NCI-H460 (cell line): ENCODE measurements at places on chromosomes 1 and 21.

GRCh38 chr1:95620076-95620475 is 386.1 kb downstream of the RWDD3 start:
- no peak for DNase-seq

GRCh38 chr1:163562355-163562754 is 240.6 kb downstream of the NUF2 start:
- no peak for DNase-seq

- DNase-seq: no peak
Observed at GRCh38 chr1:54879872-54880271, 7.1 kb downstream of the DHCR24 start.

GRCh38 chr1:12501661-12502060 is 116.3 kb downstream of the DHRS3 start:
- no peak for DNase-seq

DNA sequence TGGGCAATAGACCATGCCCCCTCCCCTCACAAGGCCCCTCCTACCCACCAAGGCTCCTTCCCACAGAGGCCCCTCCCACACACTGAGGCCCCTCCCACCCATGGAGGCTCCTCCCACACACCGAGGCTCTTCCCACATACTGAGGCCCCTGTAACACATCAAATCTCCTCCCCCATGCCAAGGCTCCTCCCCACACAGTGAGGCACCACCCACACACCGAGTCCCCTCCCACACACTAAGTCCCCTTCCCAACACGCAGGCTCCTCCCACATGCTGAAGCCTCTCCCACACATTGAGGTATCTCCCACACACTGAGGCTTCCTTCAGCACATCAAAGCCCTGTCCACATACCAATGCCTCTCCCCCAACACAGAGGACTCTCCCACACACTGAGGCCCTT is 391.8 kb downstream of the CAMTA1 start:
- DNase-seq: no peak

DNA sequence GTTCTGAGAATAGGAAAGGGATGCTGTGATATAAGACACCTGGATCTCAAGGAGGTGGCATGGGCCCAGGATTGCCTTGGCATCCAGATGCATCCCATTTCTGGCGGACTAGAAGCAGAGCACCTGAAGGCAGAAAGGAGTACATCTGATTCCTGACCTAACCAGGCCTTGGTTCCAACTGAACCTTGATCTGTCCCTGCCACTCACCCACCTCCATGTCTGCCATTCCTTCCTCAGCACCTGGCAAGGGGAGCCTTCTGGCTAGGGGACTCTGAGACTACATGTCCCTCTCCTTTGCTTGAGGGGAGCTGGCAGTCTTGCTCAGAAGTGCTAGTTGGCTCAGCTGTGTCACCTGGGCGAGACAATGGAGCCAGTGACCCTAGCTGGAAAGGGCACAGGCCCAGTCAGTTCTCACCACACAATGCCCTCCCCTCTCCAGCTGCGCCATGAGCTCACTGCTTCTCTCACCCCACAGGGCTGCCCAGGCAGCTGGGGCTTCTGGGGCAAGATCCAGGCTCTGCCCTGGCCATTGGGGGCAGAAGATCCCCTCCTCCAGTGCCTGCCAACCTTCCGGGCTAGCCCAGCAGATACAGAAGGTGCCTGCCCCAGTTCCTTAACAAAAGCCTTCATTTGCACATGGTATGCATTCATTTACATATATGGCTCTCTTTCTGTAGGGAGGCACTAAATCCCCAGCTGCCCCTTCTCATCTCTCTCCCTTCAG is 2.9 kb downstream of the IGSF8 start:
- DNase-seq: no peak

- DNase-seq: no peak
Observed at GRCh38 chr1:54255026-54255702, 55.2 kb downstream of the MRPL37 start.

- no peak for DNase-seq
Observed at GRCh38 chr1:213380865-213381264, 329.8 kb downstream of the RPS6KC1 start.

- DNase-seq: no peak
Observed at GRCh38 chr1:175094626-175095025, 27.0 kb downstream of the TNN start.

GRCh38 chr1:221725735-221726672 is 15.9 kb downstream of the DUSP10 start:
- no peak for DNase-seq

GRCh38 chr21:29939104-29939923 is 482 bp downstream of the GRIK1 start:
- DNase-seq: no peak

DNA sequence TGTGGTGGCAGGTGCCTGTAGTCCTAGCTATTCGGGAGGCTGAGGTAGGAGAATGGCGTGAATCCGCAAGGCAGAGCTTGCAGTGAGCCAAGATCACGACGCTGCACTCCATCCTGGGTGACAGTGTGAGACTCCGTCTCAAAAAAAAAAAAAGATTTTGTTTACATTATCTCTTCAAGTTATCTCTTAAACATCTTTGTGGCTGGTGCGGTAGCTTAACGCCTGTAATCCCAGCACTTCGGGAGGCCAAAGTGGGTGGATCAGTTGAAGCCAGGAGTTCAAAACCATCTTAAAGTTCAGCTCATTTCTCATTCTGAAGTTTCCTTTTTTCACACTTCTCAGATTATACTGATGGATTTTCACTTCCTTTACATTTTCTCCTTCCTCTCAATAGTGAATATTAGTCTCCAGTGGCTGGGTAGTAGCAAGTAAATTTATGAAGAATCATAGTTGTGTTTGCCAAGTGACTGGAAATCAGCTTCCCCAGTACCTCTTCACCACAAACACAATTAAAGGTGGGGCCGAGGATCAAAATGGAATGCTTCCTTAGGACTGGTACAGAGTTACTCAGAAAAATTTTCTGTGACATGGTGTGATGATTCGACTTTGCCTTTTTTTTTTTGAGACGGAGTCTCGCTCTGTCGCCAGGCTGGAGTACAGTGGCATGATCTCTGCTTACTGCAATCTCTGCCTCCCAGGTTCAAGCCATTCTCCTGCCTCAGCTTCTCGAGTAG is 13.8 kb downstream of the PIP5K1A start:
- DNase-seq: no peak

- DNase-seq: peak; percentile 64
Observed at GRCh38 chr1:206479183-206480125, 9.2 kb downstream of the IKBKE start.

DNA sequence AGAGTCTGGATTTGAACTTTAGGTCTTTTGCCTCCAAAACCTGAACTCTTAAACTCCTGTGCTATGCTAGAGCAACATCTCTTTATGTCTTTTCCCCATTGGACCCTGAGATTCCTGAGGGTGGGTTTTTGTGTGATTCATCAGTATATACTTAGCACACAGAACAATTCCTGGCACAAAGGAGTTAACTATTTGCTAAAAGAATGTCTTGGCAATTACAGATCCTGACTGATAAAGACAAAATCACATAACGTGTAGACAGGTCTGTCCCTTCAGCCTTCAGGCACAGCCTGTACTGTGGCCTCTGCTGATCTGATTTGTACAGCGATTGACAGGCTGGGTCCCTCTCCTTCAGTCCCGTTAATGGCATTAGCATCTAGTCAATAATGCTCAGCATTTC is 162.4 kb upstream of the BEND5 start:
- DNase-seq: no peak

DNA sequence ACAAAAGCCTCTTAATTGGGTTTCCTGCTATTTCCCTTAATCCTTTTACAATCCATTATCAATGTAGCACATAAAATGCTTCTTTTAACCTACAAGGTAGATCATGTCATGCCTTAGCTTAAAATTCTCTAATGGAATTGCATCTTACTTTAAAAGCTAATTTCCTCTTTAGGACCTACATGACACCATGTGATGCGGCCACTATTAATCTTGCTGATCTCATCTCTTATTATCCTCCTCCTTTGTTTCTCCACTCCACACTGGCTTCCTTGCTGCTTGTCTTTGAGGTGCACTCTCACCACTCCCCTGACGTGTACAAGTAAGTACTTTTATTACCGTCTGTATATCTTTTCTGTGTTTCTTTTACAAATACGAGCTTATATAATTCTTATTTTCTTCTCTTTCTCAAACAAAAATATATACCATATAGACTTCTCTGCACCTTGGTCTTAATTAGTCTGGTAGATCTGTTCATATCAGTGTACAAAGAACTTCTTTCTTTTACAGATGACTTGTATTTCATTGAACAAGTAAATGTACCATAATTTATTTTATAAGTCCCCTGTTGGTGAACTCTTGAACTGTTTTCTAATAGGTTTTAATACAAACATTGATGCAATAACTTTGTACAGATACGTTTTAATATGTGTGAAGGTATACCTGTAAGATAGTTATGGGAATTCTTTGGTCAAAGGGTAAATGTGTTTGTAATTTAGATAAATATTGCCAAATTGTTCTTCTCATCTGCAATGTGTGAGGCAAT is 28.2 kb downstream of the GPR88 start:
- DNase-seq: no peak

- no peak for DNase-seq
Observed at GRCh38 chr1:78236716-78237115, 190.9 kb downstream of the GIPC2 start.

GRCh38 chr1:98342566-98342965 is 319.0 kb upstream of the SNX7 start:
- no peak for DNase-seq

DNA sequence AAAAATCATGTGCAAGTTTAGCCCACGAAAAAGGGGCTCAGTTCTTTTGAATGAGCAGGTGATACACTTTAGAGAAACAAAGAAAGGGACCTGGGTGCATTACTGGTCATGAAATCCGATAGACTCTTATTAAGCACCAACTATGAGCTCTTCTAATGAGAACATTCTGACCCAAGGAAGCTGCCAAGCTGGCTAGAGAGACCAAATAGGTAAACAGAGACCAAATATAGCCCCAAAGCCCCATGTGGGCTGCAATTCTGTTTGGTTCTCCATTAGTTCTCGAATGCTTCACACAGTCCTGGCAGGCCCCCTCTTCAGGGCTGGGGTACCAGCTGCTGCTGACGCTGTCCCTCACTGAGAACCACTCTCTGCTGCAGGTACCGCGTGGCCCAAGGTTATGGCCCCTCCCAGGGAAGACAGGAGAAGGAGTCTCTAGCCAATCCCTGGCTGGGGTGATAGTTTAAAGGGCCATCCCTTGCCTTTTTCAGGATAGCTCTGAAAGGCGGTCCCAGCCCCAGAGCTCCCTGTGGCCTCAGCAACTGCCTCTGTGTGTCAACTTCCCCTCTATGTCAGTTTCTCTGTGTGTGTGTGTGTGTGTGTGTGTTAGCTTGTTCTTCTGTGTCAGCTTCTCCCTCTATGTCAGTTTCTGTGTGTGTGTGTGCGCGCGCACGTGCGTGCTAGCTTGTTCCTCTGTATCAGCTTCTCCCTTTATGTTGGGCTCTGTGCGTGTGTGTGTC is 7.1 kb upstream of the UBXN10 start:
- no peak for DNase-seq

GRCh38 chr21:41366522-41367151 is 4.8 kb downstream of the MX2 start:
- peak; percentile 22 for DNase-seq

GRCh38 chr1:10538646-10539355 is 64.1 kb downstream of the PEX14 start:
- DNase-seq: no peak

- no peak for DNase-seq
Observed at GRCh38 chr1:106975944-106976343, 80.5 kb upstream of the PRMT6 start.

- no peak for DNase-seq
Observed at GRCh38 chr21:35646606-35647005, 413.7 kb downstream of the SETD4 start.

- DNase-seq: no peak
Observed at GRCh38 chr1:203525685-203526084, 31.7 kb downstream of the OPTC start.
